Activated CD8-positive, alpha-beta memory T cell treated with anti-CD3 and anti-CD28 coated beads for 48 hours (primary cell): ENCODE measurements at places on chromosomes 7 and 10.

- no peak for DNase-seq
These were observed 59.1 kb downstream of the MALSU1 start for GRCh38 chr7:23358152-23358674.

DNA sequence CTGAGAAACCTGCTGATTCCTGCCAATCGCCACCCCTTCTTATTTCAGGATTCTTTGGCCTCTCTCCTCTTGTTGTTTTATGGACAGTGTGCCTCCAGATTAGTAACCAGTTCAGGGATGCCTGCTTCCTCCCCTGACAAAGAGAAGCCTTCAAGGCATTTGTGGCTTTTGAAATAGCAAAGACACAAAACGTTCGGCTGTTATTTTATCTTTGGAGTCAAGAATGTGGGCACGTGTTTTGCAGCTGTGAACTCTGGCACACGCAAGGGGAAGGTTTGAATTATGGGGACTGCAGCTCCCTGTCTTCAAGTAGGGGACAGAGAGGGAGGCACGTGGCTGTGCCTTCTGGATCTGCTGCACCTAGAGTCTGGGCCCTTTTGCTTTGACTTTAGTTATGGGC lies 157.9 kb upstream of the GRB10 start:
- DNase-seq = no peak

DNA sequence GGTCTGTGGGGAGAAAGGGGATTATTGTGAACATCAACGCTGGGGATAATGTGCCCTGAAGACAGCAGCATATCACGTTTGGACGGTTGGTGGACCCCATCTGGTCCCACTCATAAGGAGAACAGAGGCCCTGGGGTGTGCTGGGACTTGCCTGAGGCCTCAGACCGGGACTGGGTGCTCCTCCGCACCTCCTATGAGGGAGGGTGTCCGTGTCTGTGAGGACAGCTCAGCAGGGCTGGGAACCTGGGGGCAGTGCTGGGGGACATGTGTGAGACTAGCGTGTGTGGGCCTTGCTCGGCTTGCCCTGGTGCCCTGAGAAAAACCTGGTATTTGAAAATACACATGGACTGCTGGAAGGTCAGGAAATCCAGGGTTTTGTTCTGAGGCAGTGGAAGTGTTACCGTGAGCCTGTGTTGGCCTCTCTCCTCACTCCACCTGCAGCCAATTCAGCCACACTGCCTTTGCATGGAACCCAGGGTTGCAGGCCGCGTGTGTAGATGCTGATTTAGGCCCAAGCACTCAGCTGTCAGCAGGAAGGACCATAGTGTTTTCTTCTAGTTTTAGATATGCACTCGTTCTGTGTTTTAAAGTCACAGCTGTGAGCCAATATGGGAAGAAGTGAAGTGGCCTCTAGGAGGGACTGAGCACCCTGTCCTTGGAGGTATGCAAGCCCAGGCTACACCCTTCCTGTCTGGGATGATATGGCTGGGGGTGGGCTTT lies 13.4 kb upstream of the SH2D4B start:
- no peak for DNase-seq

DNA sequence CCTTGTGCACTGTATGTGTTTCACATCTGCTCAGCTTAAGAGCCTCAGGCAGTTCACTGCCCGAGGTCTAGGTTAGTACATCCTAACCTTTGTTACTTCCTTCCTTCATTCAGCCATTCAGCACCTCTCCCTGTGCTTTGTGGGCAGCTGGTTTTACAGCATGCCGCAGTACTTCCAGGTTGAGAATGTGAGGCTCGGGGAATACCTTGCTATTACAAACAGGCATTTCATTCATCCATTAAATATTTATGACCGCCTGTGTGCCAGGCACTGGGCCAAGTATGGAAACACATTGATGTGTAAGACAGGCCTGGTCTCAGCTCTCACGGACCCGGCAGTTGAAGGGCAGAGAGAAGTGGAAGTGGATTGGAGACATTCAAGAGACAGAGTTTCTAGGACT lies 82.4 kb downstream of the SHH start:
- no peak for DNase-seq

GRCh38 chr7:137960020-137960419 lies 41.9 kb downstream of the CREB3L2 start:
- DNase-seq = no peak

- no peak for DNase-seq
These were observed 309.3 kb downstream of the KCNMA1 start for GRCh38 chr10:77328272-77328816.

DNA sequence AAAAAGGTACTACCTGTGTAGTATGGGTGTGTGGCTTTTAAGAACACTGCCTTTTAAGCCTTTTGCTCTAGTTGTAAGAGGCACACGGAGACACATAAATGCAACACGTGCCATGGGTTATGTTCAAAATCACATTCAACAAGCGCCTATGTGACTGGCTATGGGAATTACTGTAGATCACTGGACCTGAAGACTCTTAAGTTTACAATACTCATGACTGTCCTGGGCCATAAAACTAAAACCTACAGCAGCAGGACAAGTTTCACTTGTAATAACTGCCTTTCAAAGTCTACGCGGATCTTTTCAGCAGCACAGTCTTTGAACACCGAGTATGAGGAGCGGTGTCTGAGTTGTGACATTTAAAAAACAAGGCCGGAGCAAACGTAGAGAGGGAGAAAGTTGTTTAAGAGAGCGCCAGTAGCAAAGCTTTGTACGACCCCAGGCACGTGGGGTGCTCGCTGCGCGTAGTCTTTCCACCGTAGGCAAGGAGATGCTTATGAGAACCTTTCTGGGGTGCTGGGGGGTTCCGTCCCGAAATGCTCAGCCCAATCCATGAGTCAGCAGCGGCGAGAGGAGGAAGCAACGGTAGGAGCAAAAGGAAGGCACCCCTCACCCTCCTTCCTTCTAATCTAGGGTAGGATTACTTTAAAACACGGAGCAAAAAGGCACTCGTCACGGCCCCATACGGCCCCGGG lies 662 bp downstream of the DNAJC2 start:
- peak; percentile 16 for DNase-seq

GRCh38 chr10:1256432-1256725 lies 200.2 kb downstream of the WDR37 start:
- DNase-seq = no peak

GRCh38 chr7:82129091-82129490 lies 314.5 kb downstream of the CACNA2D1 start:
- no peak for DNase-seq

GRCh38 chr7:18552316-18552916 lies 56.9 kb downstream of the HDAC9 start:
- DNase-seq = no peak

DNA sequence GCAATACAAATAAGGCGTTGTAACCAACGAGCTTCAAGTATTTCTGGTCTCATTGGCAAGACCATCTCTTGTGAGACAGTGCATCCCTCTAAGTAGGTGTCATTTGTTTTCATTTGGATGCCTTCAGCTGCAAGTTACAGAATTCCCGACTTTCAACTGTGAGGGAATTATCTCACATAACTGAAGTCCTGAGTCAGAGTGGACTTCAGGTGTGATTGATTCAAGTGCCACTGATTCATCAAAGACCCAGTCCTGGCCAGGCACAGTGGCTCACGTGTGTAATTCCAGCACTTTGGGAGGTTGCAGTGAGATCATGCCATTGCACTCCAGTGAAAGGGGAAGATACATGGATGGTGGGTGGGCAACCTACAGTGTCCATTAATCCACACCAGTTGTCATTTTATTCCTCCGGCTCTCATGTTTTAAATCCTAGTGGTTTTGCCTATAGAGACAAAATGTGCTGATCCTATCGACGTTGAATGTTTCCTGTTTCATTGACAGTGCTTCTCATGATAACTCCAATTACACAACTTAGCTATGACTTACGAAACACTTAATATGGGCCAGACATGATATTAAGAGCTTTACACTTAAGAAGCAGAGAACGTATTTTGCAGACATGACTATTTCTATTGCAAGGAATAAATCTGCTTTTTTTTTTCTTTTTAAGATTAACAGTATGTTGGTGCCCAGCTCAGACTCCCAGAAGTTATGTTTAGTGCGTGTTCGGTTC lies 268.0 kb downstream of the FRMD4A start:
- no peak for DNase-seq

GRCh38 chr10:74910976-74911350 lies 84.6 kb downstream of the KAT6B start:
- no peak for DNase-seq

- DNase-seq = no peak
These were observed 434.2 kb upstream of the POT1 start for GRCh38 chr7:125363873-125364272.

GRCh38 chr7:43888993-43889945 lies 17.1 kb downstream of the URGCP start:
- no peak for DNase-seq

DNA sequence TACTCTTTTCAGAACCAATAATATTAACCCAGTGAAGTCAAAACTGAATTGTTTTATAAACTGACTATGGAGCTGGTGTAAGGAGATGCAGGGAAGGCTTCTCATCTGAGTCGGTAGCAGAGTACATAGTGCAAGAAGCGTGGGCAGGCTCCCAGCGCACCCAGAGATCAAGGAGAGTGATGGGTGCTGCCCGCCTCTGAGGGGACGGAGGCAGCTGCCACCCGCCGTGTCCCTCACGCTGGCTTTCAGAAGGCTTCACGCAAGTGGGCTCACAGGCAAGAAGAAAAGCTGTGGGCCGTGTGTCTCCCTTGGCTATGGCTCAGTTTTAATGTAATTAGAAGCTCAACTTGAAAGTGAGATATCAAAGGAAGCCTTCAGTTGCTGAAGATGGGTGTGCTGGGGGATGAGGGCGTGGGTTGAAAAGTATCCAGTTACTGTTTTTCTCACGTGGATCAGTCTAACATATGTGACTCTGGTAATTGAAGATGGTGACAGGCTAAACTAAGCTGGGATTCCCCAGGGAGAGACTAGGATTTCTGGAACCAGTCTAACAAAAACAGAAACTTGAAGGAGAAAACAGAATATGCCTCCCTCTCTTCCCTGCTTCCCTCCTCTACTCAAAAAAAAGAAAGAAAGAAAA lies 159.9 kb downstream of the MGMT start:
- DNase-seq = no peak

- DNase-seq = no peak
These were observed 820.7 kb downstream of the GRID1 start for GRCh38 chr10:85545874-85546273.

- no peak for DNase-seq
These were observed 82.4 kb downstream of the NKX6-2 start for GRCh38 chr10:132703419-132704007.

DNA sequence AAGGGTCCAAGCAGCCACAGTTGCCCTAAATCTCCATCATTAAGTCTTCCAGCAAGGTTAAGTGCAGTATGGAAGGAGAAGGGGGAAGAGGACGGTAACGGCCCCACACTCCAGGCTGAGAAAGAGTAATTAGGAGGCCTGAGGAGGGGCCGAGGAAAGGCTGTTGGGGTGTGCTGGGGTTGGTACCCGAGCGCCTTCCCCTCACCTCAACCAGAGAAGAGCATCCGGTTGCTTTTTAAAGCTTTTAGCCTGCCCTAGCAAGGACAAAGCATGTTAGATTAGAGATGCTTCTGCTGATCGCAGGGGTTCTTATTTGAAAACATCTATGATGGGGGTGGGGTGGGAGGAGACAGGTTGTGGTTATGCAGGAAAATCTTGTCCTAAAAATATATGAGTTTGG lies 9.0 kb upstream of the ZSCAN21 start:
- DNase-seq = no peak

GRCh38 chr7:91812388-91812787 lies 68.1 kb downstream of the MTERF1 start:
- DNase-seq = no peak

DNA sequence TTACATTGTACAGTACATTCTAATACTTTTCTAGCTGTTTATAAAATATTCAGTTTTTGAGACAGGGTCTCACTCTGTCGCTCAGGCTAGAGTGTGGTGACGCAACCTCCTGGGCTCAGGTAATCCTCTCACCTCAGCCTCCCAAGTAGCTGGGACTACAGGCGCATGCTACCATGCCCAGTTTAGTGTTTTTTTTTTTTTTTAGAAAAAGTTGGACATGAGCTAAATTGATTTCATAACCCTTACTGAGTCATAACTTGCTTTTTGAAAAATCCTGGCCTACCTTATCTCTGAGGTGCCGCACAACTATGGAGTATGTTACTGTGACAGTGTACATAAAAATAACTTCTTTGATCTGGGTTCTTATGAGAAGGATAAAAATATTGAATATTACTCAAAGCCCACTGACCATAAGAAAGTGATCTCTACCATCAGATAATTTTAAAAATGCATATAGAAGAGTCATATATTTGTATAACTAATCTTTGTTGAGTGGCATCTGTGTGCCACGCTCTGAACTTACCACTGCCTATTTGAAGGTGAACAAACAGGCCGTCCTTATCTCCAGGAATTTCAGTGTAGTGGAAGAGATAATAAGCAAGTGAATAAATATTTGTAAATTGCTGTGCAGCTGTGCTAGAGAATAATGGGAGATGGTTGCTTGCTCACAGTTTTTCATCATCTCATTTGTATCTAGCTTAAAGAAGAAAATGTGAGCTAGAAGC lies 73.2 kb downstream of the PPP1R9A start:
- no peak for DNase-seq

DNA sequence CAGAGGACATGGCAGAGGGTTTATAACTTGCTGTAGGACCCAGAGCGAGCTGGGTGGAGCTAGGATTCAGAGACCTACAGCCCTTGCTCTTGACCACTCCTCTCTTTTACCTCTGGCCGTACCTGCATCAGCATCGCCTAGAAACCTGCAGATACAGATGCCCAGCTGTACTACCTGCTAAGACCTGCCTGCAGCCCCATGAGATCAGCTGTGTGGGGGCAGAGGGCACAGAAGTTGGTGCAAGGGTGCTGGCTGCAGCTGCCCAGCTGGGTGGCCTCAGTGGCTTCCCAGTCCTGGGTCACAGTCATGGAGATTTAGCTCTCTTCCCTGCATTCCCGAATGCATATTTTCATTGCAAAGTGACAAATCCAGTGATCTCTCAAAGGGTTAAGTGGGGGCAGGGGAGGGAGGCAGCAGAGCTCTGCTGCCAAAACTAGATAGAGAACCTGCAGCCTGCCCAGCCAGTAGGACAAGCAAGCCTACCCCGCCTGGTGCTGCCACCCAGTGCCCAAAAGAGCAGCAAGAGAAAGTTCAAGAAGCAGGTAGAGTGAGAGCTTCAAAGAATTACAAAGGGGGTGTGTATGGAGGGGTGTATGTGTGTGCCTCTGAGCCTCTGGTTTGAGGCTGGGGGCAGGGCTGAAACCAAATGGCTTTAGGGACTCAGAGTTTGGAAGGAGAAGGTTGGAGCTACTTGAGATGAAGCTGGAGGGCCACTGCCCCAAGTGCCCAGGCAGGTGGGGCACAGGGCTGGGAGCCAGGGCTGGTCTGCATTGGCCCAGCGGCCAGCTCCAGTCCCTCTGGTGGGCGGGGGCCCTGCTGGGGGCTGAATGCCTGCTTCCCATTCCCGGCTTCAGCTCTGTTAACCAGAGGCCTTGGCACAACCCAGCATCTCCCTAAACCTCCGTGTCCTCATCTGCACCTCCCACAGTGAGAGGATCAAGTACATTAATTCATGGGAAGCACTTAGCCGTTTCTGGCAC lies 6.9 kb downstream of the FAM241B start:
- no peak for DNase-seq

GRCh38 chr10:1630304-1630703 lies 107.0 kb downstream of the ADARB2 start:
- no peak for DNase-seq
